Coronary artery (tissue), 2 donors: ENCODE measurements at places on chromosomes 4 and X.

GRCh38 chrX:154712781-154713740, 37.8 kb downstream of the GAB3 start:
- no peak for DNase-seq

GRCh38 chrX:670645-671044, 40.1 kb downstream of the SHOX start:
- no peak for DNase-seq

- no peak for DNase-seq
These were observed 4.8 kb upstream of the KIAA0232 start for GRCh38 chr4:6777636-6778281.

- DNase-seq, result no peak
These were observed 1105.1 kb upstream of the TENM3 start for GRCh38 chr4:181138116-181138515.

DNA sequence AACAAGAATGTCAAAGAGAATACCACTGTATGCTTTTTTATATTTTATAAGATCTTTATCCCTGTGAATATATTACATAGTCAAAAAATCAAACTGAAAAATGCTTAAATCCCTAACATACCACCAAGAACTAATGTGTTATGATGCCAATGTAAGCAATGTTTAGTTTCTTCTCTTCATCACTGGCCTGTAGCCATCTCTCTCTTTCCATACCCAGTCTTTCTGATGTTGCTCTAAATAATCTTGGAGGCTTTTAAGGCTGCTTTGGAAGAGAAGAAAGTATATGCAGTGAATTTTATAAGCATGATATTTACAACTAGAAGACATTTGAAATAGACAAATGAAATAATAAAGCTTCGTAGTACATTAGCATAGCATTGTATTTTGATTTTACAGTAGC, 82.9 kb downstream of the NFKB1 start:
- DNase-seq, result no peak
